COR-L47 (cell line): ENCODE measurements at places on chromosomes 3 and 15.

- DNase-seq: no peak
Observed at GRCh38 chr15:51652084-51652668, 29.1 kb upstream of the SCG3 start.

DNA sequence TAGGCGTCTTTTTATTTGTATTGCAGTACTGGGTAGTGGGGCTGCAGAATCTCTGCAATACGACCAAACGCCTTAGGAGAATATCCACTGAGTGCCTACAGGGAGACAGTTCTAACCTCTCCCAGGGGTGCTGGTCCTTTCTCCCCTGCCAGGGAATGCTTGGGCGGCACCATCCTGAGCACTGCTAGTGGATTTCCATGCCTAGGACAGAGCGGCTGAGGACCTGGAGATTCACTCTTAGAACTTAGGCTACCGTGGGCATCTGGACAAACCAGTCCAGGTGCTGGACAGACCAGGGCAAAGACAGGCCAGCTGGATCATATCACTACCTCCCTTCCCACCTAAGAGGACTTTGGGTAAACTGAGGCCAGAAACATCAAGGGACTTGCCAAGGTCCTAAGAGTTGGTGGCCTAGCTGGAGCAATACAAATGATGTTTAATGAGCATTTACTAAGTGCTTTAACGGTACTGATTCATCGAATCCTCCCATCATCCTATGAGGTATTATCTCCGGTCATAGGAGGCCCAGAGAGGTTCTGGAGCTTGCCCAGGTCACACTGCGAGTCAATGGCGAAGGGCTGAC is 902 bp downstream of the TMEM44 start:
- no peak for DNase-seq

GRCh38 chr15:80326270-80326669 is 74.3 kb upstream of the CTXND1 start:
- no peak for DNase-seq

DNA sequence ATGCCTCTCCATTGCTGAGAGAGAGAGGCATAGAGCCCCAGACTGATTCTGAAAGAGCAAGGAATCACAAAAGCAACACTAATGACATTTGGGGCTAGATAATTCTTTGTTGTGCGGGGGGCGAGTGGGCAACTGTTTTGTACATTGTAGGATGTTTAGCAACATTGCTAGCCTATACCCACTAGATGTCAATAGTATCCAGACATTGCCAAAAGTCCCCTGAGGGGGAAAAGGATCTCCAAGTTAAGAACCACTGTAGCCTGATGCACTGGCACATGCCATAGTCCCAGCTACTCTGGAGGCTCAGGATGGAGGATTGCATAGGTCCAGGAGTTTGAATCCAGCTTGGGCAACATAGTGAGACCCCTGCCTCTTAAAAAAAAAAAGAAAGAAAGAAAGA is 22.8 kb upstream of the GOLM2 start:
- no peak for DNase-seq

GRCh38 chr3:189967254-189967865 is 153.3 kb downstream of the P3H2 start:
- DNase-seq: peak; percentile 56

DNA sequence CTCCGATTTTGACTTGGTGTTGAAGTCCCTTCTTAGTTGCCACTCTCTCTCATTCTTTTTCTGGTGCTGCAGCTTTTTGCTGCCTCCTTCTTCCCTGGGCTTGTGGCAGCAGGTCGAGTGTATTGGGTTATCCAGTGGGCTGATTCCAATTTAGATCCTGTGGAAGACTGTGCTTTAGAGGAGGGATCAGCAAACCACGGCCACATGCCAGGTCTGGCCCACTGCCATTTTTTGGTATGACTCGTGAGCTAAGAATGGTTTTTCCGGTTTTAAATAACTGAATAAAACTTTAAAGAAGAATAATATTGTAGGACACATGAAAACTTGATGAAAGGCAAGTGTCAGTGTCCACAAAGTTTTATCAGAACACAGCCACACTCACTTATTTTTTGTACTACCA is 330.5 kb downstream of the ROBO2 start:
- DNase-seq: no peak

DNA sequence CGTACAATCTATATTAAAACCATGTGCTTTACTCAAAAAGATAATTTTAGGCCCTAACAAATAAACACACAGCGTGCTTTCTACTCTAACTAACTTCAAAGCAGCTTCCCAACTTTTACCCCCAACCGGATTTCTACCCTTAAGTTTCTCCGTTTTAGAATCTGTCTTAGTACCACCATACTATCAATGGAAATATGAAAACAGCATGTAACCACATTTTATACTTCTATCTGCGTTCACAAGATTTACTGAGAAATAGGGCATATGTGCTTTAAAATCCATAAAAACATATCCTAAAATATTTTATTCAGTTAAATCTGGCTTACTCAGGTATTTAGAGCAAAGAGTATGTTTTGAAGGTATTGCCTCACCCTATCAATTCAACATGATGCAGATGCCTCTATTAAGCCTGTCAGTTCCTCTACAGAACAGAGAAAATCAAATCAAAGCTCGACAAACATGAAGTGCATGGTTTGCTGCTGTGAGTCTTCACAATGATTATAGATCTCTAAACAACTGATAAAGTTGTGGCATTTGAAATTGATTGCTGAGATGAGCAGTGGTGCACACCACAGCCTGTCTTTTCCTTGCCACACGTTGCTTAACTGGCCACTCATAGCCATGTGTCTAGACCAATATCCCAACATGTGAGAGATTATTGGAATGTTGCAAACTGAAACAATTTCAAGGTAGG is 44.5 kb upstream of the ZPLD1 start:
- DNase-seq: no peak
